ENCODE measurements at places on chromosomes 4 and X. TPM values are rescaled to one million over a fixed set of nuclear protein-coding genes. Genes with fewer than 3 reads are reported as not detected.

PCDH10 gene
- total RNA-seq, result 0.10 TPM

FAM156B gene
- 8.3 TPM for total RNA-seq

EDA gene
- total RNA-seq, result 0.60 TPM

TRO gene
- 0.63 TPM for total RNA-seq

CPEB2 gene
- 7.9 TPM for total RNA-seq

NEUROG2 gene
- 0.06 TPM for total RNA-seq

FGF13 gene
- total RNA-seq, result 0.08 TPM

GPR82 gene
- not detected for total RNA-seq

HS3ST1 gene
- 0.60 TPM for total RNA-seq

RBMX gene
- total RNA-seq, result 220 TPM

RUFY3 gene
- 9.2 TPM for total RNA-seq

NSD2 gene
- total RNA-seq, result 47.4 TPM

USP9X gene
- 26.6 TPM for total RNA-seq
